Karpas-422 (cell line): ENCODE measurements at places on chromosomes 3 and 15. TPM values are rescaled to one million over a fixed set of nuclear protein-coding genes. Genes with fewer than 3 reads are reported as not detected.
A peak's percentile ranks its signal among the peaks of the same experiment; 100 is the strongest.

DNA sequence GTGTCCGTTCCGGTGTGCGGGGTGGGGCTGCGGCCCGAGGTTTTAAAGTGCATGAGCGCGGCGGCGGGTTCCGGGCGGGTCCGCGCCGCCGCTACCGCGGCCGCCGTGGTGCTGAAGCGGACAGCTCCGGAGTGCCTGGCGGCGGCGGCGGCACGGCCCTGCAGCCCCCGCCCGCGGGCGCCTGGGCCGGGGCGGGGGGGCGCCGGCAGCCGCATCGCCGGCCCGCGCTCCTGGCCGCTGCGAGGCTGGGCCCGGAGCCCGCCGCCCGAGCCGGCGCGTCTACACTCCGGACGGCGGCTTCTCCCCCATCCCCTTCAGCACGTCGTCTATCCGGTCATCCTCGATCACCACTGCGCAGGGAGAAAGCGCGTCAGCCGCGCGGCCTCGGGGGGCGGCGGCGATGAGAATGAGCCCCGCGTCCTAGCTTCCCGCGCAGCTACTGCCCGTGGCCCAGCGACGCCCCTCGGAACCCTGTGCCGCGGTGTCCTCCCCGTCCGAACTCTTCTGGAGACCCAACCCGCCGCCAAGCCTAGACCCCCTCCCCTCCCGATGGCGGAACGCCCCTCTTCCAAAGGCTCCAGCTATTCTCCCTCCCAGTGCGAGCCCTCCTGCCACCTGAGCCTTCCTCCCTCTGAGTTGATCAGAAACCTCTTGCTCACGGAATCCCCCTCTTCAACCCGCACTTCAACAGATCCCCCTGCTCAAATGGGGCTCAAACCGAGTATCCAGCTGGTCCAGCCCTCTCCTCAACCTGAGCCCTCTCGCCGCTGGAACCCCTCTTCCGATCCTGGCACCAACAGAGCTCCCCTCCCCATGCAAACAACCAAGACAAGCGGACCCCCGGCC, 1.3 kb downstream of the CAMK2N2 start:
- peak overlapping the region; percentile 87 for H3K4me3 ChIP-seq
- H3K4me1 ChIP-seq = peaks cover 18% of the 10 kb centered on the region
- H3K36me3 ChIP-seq = no peaks in the 10 kb centered on the region
- no peaks in the 10 kb centered on the region for H3K27me3 ChIP-seq
- DNase-seq = no peak

GRCh38 chr3:98731720-98732285, 31.3 kb upstream of the ST3GAL6 start:
- no peak overlapping the region for H3K27ac ChIP-seq
- no peaks in the 10 kb centered on the region for H3K36me3 ChIP-seq
- H3K27me3 ChIP-seq = no peaks in the 10 kb centered on the region
- no peak for DNase-seq

RLBP1 gene
- not detected in 2 replicates for total RNA-seq

PHLDB2 gene
- total RNA-seq = 1.7 and 2.1 TPM in 2 replicates

DNA sequence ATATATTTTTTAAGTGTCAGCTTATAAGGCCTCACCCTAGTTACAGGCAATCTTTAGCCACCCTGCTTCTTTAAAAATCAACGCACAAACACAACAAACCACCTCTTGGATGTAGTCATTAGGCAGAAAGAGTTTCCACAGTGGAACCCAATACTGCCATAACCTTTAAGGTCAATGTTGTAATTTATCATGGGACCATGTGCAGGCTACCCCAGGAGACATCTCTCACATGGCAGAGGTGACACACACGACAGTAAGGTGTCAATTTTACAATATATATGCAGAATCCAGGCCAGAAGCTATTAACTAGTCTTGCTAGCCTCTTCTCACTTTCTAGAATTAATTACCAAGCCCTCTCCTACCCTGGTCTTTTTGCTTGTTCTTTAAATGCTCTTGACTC, 336.5 kb downstream of the MAGI1 start:
- H3K4me1 ChIP-seq = no peaks in the 10 kb centered on the region
- no peak for DNase-seq
- H3K36me3 ChIP-seq = no peaks in the 10 kb centered on the region
- H3K27ac ChIP-seq = no peak overlapping the region
- H3K27me3 ChIP-seq = no peaks in the 10 kb centered on the region

GRCh38 chr3:69385723-69386555, at the start of gene FRMD4B:
Gene FRMD4B (minus strand): TSS chr3:69386088. CDS start chr3:69385989, 99 bp downstream.
- H3K4me3 ChIP-seq = no peak within 1 kb of the TSS
- no peak for DNase-seq
- no peak within 1 kb of the TSS for H3K27ac ChIP-seq
- H3K27me3 ChIP-seq = no peaks in the 10 kb centered on the region
- H3K4me1 ChIP-seq = no peaks in the 10 kb centered on the region

- no peaks in the 10 kb centered on the region for H3K36me3 ChIP-seq
- no peak for DNase-seq
- no peak overlapping the region for H3K4me3 ChIP-seq
These were observed 42.9 kb downstream of the RLBP1 start for GRCh38 chr15:89178307-89178977.

DNA sequence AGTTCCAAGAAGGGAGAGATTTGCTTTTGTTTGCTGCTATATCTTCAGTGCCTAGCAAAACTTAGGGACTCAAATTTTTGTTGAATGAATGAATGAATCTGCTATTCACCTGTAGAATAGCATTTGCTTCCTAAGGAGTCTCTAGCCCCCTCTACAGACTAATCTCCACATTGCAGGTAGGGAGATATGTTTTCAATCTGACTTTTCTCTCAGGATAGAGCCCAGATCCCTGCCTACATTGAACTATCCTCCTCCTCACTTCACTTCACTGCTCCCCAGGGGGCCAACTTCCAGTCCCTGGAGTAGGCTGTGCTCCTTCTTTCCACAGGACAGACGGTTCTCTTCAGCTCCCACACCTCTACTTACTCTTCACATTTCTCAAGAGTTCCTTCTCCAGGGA, 81.9 kb upstream of the PTX3 start:
- H3K36me3 ChIP-seq = no peaks in the 10 kb centered on the region
- DNase-seq = peak; percentile 70
- H3K4me1 ChIP-seq = no peaks in the 10 kb centered on the region

GRCh38 chr15:86629409-86630356, 550.0 kb downstream of the AGBL1 start:
- no peak overlapping the region for H3K4me3 ChIP-seq
- H3K27me3 ChIP-seq = no peaks in the 10 kb centered on the region
- DNase-seq = no peak
- no peaks in the 10 kb centered on the region for H3K4me1 ChIP-seq
- no peak overlapping the region for H3K27ac ChIP-seq

FOXB1 gene
- total RNA-seq = not detected in 2 replicates

- no peak overlapping the region for H3K4me3 ChIP-seq
- no peak for DNase-seq
- no peaks in the 10 kb centered on the region for H3K4me1 ChIP-seq
These were observed 383.9 kb upstream of the TMCO5A start for GRCh38 chr15:37550360-37551024.

DNA sequence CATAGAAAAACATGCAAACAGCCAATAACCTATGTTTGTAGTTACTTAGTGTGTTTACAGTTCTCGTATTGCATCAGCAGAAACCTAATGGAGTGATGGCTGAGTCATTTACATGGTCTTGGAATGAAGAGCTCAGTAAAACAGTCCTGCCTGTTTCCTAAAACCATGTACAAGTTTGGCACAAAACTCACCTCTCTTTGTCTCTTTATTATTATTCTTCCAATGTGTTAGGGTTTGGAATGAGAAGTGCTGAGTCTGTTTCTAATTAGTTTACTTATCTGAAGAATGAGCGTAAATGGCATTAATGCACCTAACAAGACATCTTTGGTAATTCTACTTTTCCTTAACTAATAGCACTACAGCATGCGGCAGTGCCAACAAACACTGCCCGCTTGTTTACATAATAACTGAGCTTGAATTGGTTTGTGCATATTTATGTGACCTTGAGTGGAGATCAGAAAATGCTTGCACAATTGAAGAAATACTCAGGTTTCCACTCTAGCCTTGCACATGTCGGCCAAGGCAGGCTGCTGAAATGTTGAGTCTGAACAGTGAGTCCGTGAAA, 385.4 kb upstream of the SEMA6D start:
- no peak overlapping the region for H3K4me3 ChIP-seq
- no peaks in the 10 kb centered on the region; the same call in 1 of the 2 replicates for H3K36me3 ChIP-seq
- H3K4me1 ChIP-seq = no peaks in the 10 kb centered on the region
- no peak for DNase-seq
- H3K27me3 ChIP-seq = no peaks in the 10 kb centered on the region

DNA sequence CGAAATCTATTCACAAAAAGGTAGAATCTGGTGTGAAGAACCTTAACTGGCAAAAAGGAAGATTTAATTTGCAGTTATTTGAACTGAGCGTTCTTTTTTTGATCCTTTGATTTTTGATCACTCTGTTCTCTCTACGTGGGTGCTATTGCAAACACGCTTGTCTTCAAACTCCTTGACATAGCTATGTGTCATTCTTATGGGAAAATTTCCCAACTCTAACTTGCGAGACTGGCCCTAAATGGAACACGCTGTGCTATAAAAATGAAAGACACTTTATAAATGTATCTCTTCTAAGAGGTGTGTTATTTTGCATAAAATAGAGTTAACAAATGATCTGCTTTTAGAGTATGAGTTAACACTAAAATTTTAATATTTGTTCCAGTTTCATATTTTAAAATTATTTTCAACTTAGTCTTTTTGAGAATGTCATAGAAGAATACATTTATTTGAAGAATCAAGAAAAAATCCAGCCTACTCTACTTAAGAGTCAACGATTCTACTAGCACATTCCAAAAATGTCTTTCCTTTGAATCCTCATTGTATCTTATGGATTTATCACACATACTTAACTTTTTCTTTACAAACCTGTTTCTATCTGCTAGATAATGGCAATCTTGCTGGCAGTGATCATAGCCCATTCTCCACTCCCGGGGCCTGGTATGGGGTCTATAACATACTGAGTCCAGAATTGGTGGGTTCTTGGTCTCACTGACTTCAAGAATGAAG, 610.0 kb upstream of the TBL1XR1 start:
- no peak for DNase-seq
- H3K27ac ChIP-seq = no peak overlapping the region
- H3K36me3 ChIP-seq = no peaks in the 10 kb centered on the region
- no peaks in the 10 kb centered on the region for H3K4me1 ChIP-seq
- H3K27me3 ChIP-seq = no peaks in the 10 kb centered on the region
- no peak overlapping the region for H3K4me3 ChIP-seq

DNA sequence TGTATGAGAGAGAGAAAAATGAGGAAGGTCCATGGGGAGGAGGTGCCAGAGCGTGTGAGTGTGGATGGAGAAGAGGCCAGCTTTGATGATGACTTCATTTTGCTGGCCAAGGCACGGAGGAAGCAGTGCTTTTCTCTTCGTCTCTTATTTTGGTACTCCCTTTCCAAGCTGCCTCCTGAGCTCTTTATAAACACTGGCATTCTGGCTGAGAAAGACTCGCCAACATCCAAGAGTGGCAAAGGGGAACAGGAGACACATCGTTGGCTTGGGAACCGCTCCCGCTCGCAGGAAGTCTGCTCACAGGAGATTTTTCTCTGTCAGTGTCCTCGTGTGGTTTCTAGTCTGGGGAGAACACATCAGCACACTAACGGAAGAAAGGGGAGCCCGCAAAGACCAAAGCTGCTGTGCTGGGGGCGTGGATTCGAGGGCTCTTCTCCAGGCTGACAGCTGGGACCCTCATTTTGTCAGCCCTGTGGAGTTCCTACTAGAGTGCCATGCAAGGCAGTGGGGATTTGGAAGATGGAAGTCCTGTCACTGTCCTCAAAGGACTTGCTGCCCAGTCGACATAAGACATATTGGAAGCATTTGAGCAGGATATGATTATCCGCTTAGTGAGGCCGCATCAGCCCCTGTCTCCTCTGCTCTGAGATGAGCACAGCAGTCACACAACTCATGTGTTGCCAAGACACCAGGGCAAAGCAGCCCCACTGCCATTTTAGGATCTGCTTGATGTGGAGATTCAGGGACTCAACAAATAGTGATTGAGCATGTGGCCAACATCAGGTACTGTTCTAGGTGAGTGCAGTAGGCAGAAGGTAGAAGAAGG, 8.0 kb upstream of the SEMA4B start:
- DNase-seq = no peak
- no peaks in the 10 kb centered on the region for H3K27me3 ChIP-seq
- H3K4me1 ChIP-seq = peaks cover 63% of the 10 kb centered on the region
- H3K36me3 ChIP-seq = no peaks in the 10 kb centered on the region

SERPINI1 gene
- 0.47 TPM in 1 of 2 replicates, not detected in the other for total RNA-seq

DNA sequence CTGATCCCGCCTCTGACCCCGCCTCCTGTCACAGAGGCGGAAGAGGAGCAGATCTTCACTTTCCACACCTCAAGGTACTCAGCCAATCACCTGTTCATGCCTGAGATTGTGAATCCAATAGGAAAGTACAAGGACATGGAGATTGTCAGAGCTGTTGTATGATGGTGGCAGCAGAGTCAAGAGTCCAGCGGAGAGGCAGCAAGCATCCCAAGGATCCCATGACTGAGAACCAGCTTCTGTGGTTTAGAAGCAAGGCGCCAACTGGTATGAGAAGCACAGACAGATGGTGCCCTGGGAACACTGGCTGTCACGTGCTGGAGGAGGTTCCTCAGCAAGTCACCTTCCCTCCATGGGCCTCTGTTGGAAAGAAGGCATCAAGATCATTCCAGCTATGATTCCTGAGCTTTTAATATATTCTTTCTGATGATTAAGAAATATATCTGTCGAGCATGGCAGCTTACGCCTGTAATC, 93.9 kb downstream of the CPN2 start:
- H3K4me1 ChIP-seq = no peaks in the 10 kb centered on the region
- no peak overlapping the region for H3K4me3 ChIP-seq
- H3K36me3 ChIP-seq = no peaks in the 10 kb centered on the region
- H3K27ac ChIP-seq = no peak overlapping the region

GRCh38 chr3:39506863-39507262, 39.4 kb downstream of the MOBP start:
- no peak overlapping the region for H3K27ac ChIP-seq
- no peaks in the 10 kb centered on the region for H3K36me3 ChIP-seq
- no peaks in the 10 kb centered on the region for H3K4me1 ChIP-seq
- no peaks in the 10 kb centered on the region for H3K27me3 ChIP-seq
- no peak for DNase-seq

DNA sequence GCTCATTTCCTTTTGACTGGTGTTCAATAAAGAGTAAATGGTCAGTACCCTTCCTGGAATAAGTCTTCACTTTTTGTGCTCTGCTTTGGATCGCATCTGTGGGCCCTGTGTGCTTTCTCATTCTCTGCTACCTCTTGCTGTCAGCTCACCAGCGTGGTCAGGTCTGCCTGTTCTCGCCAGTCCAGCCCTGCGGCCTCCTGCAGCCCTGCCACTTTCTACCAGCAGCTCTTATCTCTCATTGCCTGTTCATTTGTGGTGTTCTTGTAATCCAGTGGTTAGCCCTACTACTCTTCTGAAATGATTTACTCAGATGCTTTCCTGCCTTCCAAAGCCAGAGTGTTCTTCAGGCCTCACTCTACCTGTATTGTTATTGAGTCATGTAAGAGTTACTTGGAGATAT, 54.8 kb downstream of the CHCHD6 start:
- H3K27me3 ChIP-seq = no peaks in the 10 kb centered on the region
- DNase-seq = no peak
- H3K4me3 ChIP-seq = no peak overlapping the region
- H3K27ac ChIP-seq = no peak overlapping the region
